A549 treated with GW870086 at 1 μM for 4 hours (cell line): ENCODE measurements at places on chromosomes 3 and 15. TPM values are rescaled to one million over a fixed set of nuclear protein-coding genes. Genes with fewer than 3 reads are reported as not detected.

The ADAMTS9 gene
- total RNA-seq: 0.42 to 0.87 TPM (median 0.53 TPM) in 5 replicates

The ACTRT3 gene
- total RNA-seq: 2.4 to 3.4 TPM (median 3.1 TPM) in 5 replicates

The MFSD1 gene
- total RNA-seq: 39.7 to 47.3 TPM (median 45.0 TPM) in 5 replicates

The RHOV gene
- total RNA-seq: 5.5 to 7.3 TPM (median 7.1 TPM) in 5 replicates

The ANKUB1 gene
- not detected in 5 replicates for total RNA-seq

The HESX1 gene
- 0.21 to 0.75 TPM (median 0.35 TPM) in 4 of 5 replicates, not detected in the other for total RNA-seq

The UBXN7 gene
- 4.3 to 9.7 TPM (median 9.0 TPM) in 5 replicates for total RNA-seq

The SLC25A20 gene
- total RNA-seq: 9.6 to 11.3 TPM (median 10.8 TPM) in 5 replicates

The PP2D1 gene
- total RNA-seq: not detected in 5 replicates

The FAM81A gene
- total RNA-seq: 8.2 to 13.5 TPM (median 12.2 TPM) in 5 replicates

The ZMAT3 gene
- 4.8 to 8.0 TPM (median 6.5 TPM) in 5 replicates for total RNA-seq

The SUCNR1 gene
- total RNA-seq: 0.06 to 0.15 TPM (median 0.10 TPM) in 5 replicates

The ARGFX gene
- total RNA-seq: not detected in 5 replicates

The CNTN4 gene
- not detected in 5 replicates for total RNA-seq

The USP8 gene
- total RNA-seq: 35.5 to 53.6 TPM (median 43.5 TPM) in 5 replicates

The C3orf20 gene
- 0.05 TPM in 1 of 5 replicates, not detected in the others for total RNA-seq

The GRAMD2A gene
- total RNA-seq: 0.07 to 0.21 TPM (median 0.17 TPM) in 3 of 5 replicates, not detected in the others

The ZPLD1 gene
- not detected in 5 replicates for total RNA-seq

The ECE2 gene
- total RNA-seq: not detected in 5 replicates

The DPH3 gene
- total RNA-seq: 20.0 to 29.0 TPM (median 25.6 TPM) in 5 replicates

The DLL4 gene
- 1.1 to 2.0 TPM (median 1.2 TPM) in 5 replicates for total RNA-seq

The WDR49 gene
- total RNA-seq: not detected in 5 replicates

The OIP5 gene
- total RNA-seq: 13.3 to 15.9 TPM (median 14.6 TPM) in 5 replicates

The CCR3 gene
- total RNA-seq: not detected in 5 replicates

The MBNL1 gene
- total RNA-seq: 41.9 to 69.0 TPM (median 63.4 TPM) in 5 replicates

The PAQR9 gene
- 2.8 to 3.5 TPM (median 3.1 TPM) in 5 replicates for total RNA-seq

The CLDN16 gene
- total RNA-seq: not detected in 5 replicates

The GUCA1C gene
- total RNA-seq: not detected in 5 replicates

The GOLGA8N gene
- total RNA-seq: 1.1 to 1.7 TPM (median 1.4 TPM) in 5 replicates

The PLCB2 gene
- 0.67 to 1.1 TPM (median 0.83 TPM) in 5 replicates for total RNA-seq

The NMNAT3 gene
- 1.2 to 2.3 TPM (median 1.6 TPM) in 5 replicates for total RNA-seq

The INO80 gene
- 12.3 to 14.9 TPM (median 12.5 TPM) in 5 replicates for total RNA-seq

The PDZRN3 gene
- total RNA-seq: not detected in 5 replicates

The LRRC15 gene
- 0.20 to 0.29 TPM (median 0.21 TPM) in 5 replicates for total RNA-seq

The WNT7A gene
- 0.06 to 0.19 TPM (median 0.07 TPM) in 5 replicates for total RNA-seq

The XIRP1 gene
- 0.15 to 0.35 TPM (median 0.25 TPM) in 5 replicates for total RNA-seq

The C3orf62 gene
- 1.5 to 2.1 TPM (median 1.8 TPM) in 5 replicates for total RNA-seq

The CFAP44 gene
- total RNA-seq: 1.3 to 2.3 TPM (median 2.0 TPM) in 5 replicates

The UBAP1L gene
- 0.61 to 0.85 TPM (median 0.65 TPM) in 5 replicates for total RNA-seq

The FGF12 gene
- 0.46 to 0.71 TPM (median 0.65 TPM) in 5 replicates for total RNA-seq

The COLQ gene
- total RNA-seq: 0.23 to 0.65 TPM (median 0.26 TPM) in 5 replicates

The CFAP92 gene
- total RNA-seq: not detected in 5 replicates

The SPTSSB gene
- total RNA-seq: 0.10 TPM in 1 of 5 replicates, not detected in the others

The MAPKBP1 gene
- 2.0 to 5.6 TPM (median 4.9 TPM) in 5 replicates for total RNA-seq

The IQCH gene
- total RNA-seq: 1.1 to 2.3 TPM (median 1.3 TPM) in 5 replicates

The GP5 gene
- total RNA-seq: 0.03 TPM in 1 of 5 replicates, not detected in the others

The GOLGA6A gene
- 0.06 to 0.16 TPM (median 0.09 TPM) in 5 replicates for total RNA-seq

The TARS3 gene
- total RNA-seq: 6.9 to 8.7 TPM (median 7.8 TPM) in 5 replicates

The KLHL25 gene
- 5.2 to 8.2 TPM (median 6.9 TPM) in 5 replicates for total RNA-seq
